GOT3 (cell line): ENCODE measurements at places on chromosomes 7 and 10.

- DNase-seq = no peak
Measured at GRCh38 chr10:76723844-76724243, 913.8 kb downstream of the KCNMA1 start.

DNA sequence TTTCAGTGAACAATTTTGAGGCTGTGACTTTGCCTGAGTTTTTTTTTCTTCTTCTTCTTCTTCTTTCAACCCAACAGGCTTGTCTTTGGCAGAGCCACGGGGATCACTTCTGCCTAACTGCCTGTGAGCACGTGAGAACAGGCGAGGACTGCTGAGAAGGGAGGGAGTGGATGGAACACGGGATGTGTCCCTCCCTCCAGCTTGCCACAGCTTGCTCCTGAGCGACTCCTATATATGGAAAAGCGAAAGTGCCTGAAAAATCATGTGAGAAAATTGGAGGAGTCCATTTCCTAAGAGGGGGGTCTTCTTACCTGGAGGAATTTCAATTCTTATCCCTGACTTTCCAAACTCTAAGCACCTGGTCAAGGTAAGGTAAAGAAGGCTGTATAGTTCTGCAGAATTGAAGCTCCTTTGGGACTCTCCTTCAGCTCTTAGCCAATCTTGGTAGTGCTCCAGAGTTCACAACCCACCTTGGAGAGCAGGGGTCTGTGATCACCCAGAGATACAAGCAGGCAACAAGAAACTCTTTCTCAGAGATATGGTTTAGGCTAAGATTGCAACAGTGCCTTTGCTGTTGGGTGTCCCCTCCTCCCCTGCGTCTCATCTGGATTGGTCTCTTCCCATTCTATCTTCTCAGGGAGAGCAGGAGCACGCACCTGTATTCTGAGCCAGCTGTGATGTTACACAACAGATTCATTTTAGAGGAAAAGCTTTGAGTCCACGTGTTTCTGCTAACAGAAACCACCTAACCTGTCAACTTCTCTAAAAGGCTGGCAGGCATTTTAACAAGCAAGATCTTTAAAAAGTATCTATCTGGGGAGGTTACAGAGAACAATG lies at the start of gene MAT1A:
Gene MAT1A, minus strand, starts transcription at position 208 of the 837 bp plus-strand sequence. CDS start 235 bp downstream, outside the sequence.
- DNase-seq = no peak

DNA sequence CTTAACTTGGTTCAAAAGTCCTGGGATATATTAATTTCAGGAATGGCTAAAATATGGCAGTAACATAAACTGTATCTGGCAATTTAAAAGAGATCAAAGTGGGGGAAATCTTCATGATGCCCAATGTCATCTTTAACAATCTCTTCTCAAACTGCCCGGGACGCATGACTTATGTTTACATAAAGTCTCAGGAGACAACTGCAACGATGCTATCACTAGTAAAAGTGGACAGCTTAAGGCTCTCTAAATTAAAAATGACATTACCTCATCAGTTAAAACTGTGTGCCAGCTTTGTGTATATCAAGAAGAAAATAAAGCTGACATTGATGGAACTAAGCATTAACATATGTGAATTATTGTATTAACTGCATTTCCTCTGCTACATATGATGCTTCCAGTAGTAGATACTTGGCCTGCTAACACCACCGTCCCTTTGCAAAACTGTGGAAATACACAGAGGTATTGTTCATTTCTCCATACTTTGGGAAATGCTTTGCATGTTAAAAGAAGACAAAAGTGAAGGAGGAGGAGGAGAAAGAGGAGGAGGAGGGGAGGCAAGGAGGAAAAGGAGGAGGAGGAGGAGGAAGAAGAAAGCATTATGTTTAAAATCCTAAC lies 62.4 kb downstream of the NRP1 start:
- DNase-seq = no peak

- no peak for DNase-seq
Measured at GRCh38 chr7:4307316-4308204, 374.5 kb upstream of the FOXK1 start.

GRCh38 chr7:1715671-1716074 lies 45.6 kb downstream of the ELFN1 start:
- no peak for DNase-seq

- DNase-seq = no peak
Measured at GRCh38 chr7:138865843-138866242, 67.8 kb upstream of the ATP6V0A4 start.

GRCh38 chr7:97731736-97732564 lies at the start of gene TAC1:
Gene TAC1 (plus strand): TSS chr7:97732086. CDS start chr7:97732613, 527 bp downstream.
- no peak for DNase-seq

- DNase-seq = no peak
Measured at GRCh38 chr7:128303643-128304042, 40.1 kb downstream of the RBM28 start.

- no peak for DNase-seq
Measured at GRCh38 chr10:110190170-110190569, 17.2 kb upstream of the MXI1 start.

DNA sequence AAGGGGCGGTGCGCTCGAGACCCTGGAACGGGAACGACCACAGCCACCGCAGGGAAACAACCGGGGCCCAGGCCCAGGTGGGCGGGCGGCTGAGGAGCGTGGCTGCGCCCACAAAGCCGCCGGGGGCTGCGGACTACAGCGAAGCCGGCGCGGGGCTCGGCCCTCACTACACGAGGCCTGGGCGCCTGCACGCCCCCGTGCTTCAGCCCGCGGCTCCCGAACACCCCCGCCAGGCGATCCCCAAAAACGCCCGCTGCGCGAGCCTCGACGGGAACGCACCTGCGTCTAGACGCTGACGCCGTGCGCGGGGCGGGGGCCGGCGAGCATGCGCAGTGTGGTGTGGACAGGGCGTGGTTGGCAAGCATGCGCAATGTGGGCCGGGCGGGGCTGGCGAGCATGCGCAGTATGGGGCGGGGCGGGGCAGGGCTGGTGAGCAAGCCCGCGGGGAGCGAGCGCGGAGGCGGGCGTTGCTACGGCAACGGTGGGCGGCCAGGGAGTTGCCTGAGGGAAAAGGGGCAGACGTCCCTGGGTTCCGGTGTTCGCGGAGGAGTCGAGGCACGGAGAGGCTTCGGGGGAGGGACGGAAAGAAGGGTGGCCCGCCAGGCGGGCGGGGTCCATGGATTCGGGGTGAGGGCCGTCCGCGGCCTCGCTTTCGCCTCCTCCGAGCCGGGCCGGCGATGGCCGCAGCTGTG lies at the start of gene RNF32:
Gene RNF32, plus strand, starts transcription at position 518 of the 692 bp plus-strand sequence. CDS start 3,104 bp downstream, outside the sequence.
- peak; percentile 86 for DNase-seq

DNA sequence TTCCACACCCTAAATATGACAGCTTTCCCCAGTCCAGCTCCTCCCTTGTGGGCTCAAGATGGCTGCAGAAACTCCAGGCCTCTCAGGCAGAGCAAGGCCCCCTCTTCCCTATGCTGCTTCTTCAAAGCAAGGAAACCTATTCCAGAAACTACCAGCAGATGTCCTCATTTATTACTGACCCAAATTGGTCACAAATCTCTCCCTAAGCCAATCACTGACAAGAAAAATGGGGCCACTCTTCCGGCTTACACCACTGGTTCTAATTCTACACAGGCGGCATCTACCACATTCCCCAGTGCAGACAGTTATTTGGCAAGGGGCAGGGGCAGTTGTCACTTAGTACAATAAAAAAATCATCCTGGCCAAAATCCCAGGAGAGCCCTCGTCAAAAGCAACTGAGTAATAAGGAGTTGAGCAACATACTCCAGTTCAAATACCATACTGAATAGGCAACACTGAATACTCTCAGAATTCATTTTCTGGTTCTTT lies 150.4 kb downstream of the SFMBT2 start:
- DNase-seq = no peak

DNA sequence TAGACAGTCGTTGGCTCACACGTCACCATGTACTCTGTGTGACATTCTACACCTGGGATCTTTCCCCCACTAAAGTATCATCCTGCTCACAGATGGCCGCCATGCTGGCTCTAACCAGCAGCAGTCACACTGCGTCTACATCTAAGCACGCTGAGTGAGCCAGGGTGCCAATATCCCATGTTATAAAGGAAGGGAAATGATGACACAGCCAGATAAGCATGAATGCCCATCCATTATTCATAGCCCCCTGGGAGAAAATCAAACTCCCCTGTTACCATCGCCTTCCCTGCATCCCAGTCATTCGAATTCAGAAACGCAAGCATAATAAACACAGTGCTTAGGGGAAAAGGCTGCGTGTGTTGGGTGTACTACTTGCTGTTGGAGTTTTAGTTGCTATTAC lies 698.2 kb upstream of the AUTS2 start:
- DNase-seq = no peak

DNA sequence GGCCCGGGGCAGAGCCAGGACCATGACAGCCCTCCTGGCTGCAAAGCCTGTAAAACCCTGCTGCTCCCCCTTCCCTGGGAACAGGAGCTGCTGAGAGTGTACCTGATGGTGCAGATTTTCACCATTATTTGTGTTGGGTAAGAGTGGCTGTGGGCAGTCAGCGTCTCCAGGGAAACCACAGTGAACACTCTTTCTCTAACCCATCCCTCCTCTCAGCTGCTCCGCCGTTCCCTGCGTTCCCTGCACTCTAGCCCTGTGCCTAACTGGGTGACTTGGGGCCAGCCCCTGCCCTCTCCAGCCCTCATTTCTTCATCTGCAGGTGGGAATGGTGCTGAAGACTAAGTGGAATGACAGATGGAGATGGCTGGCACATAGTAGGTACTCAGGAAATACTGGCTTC lies 75.9 kb upstream of the PCBD1 start:
- DNase-seq = no peak

DNA sequence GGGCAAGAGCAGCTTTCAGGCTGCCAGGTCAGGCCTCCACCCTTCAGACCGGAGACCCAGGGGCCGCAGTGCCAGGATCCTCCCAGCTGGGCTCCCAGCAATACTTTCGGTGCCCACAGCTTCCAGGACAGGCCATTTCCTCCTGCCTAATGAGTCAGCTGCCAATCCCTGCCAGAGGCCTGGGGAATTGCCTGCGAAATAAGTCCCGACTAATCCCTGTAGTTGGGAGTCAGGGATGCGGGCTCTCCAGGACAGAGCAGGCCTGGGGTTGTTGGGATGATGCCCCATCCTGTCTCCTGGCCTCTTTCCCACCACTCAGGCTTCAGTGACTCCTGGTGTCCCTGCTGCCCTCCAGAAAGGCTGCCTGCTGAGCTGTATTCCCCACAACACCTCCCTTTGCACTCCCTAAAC lies 143.5 kb upstream of the UNC5B start:
- DNase-seq = peak; percentile 12

DNA sequence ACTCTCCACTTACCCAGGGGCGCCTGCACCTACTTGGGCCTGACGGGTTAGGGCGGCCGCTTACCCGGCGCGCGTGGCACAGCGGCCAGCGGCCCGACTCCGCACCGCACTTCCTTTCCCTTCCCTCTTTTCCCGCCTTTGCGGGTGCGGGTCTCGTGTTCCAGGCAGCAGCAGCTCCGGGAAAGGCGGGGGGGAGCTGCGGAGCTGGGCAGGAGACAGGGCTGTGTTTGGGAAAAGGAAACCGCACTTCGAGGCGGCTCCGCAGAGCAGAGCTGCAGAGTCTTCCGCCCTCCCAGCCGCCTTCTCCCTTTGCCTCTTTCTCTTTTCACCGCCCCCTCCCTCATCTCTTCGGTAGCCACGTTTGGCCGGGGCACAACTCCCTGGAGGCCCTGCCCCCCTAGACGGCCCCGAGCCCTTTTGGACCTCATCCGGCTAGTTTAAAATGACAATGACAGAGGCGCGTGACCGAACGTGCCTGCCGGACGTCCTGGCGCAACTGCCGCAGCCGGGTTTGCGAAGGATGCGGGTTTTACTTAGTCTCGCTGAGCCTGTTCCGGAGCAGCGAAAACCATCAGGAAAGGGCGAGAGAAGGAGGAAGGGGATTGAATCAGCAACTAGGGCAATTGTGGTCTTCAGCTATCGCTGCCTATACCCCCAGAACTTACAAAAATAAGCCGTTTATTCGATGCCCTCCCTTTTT lies 7.9 kb upstream of the PAX2 start:
- DNase-seq = no peak

GRCh38 chr10:70221030-70221429 lies 12.2 kb downstream of the PPA1 start:
- DNase-seq = no peak

- no peak for DNase-seq
Measured at GRCh38 chr7:132164558-132165125, 411.6 kb downstream of the PLXNA4 start.

DNA sequence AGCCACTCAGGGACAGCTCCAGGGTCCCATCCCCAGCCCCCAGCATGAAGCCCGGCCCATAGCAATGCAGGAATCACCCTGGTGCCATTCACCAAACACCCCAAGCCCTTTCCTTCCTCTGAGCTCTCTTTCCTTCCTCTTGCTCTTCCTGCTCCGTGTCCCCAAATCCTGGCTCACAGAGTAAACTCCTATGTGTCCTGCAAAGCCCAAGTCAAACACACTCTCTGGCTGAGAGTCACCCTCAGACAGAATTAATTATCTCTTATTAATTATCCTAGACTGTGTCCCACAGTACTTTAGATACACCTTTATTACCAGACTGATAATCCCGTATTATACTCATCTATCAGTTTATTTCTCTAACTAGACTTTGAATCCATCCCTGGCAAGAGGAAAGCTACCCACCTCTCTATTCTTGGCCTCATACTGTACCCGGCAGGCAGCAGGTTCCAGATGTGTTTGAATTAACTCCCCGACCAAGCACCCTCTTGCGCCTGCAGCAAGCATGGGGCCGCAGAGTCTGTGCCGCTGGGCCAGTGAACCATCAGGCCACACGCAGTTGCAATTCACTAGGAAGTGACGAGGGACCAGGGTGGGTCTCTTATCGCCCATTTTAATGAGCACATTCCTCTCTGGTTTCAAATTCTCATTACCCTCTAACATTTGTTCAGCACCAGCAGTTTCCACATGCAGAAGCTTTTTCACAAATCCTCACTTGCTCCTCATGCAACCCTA lies 86.7 kb downstream of the PRKAG2 start:
- no peak for DNase-seq

GRCh38 chr10:8912108-8912507 lies 857.6 kb downstream of the GATA3 start:
- DNase-seq = no peak

DNA sequence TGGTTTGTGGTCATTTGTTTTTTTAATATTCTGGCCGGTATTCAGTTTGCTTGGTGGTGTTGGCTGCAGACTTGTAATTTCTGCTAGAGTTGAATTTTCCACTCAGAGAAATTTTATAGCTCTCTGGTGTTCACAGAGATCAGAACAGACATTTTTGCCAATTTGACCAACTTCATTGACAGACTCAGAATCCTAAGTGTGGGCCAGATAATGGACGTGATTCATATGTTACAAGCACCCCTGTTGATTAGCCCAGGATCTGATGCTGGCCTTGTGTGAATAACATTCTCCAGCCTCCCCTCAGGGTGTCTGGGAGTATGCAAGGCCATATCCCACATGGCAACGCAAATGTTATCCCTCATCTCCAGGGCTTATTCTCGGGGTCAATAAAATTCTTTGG lies 283.8 kb downstream of the C7orf25 start:
- DNase-seq = no peak

GRCh38 chr10:78706256-78706655 lies 362.5 kb upstream of the ZMIZ1 start:
- DNase-seq = no peak

DNA sequence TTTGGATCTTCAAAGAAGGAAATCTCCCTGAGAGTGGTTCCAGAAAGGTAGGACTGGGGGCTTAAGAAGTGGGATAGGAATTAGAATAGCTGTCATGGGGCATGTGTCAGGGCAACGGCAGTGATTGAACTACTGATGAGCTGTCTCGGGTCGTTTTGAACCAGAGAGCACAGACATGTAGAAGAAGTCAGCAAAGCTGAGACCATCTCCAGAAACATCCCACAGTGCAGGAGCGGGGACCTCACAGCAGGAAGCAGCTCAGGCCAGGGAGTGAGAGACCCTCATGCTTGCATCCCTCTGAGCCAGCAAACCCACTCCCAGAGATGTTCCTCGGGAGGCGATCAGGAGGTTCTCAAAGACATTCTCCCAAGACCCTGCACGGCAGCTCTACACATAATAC lies 60.1 kb downstream of the AOC1 start:
- no peak for DNase-seq
